ENCODE measurements at places on chromosomes 11 and 22. TPM values are rescaled to one million over a fixed set of nuclear protein-coding genes. Genes with fewer than 3 reads are reported as not detected.

Gene MMP27
- total RNA-seq, result not detected

Gene OR6T1
- total RNA-seq, result not detected

Gene SORL1
- 133 TPM for total RNA-seq

Gene PDE2A
- 20.3 TPM for total RNA-seq

Gene SULT4A1
- not detected for total RNA-seq

Gene EWSR1
- 93.3 TPM for total RNA-seq

Gene C22orf42
- not detected for total RNA-seq

Gene B4GALNT4
- 0.28 TPM for total RNA-seq

Gene SPON1
- total RNA-seq, result 0.68 TPM

Gene BAIAP2L2
- total RNA-seq, result 1.1 TPM

Gene SLC16A8
- not detected for total RNA-seq

Gene MMP13
- total RNA-seq, result not detected

Gene DRICH1
- 0.18 TPM for total RNA-seq

Gene CCDC89
- total RNA-seq, result 0.28 TPM

Gene RBFOX2
- total RNA-seq, result 25.5 TPM

Gene MS4A6E
- not detected for total RNA-seq

Gene P4HA3
- 0.23 TPM for total RNA-seq

Gene MMP11
- total RNA-seq, result 0.38 TPM

Gene NEFH
- total RNA-seq, result 0.15 TPM

Gene KRTAP5-10
- total RNA-seq, result 0.15 TPM

Gene MUC2
- 0.38 TPM for total RNA-seq

Gene CYP2D6
- 358 TPM for total RNA-seq

Gene FGF3
- not detected for total RNA-seq

Gene P2RY6
- total RNA-seq, result 0.25 TPM

Gene APOC3
- total RNA-seq, result 11,492 TPM

Gene WBP2NL
- total RNA-seq, result 0.53 TPM

Gene MN1
- 1.2 TPM for total RNA-seq

Gene OR51S1
- total RNA-seq, result not detected

Gene RTN4RL2
- 22.0 TPM for total RNA-seq

Gene CLMP
- 0.45 TPM for total RNA-seq

Gene PTGDR2
- total RNA-seq, result 0.18 TPM

Gene BCO2
- total RNA-seq, result 96.6 TPM

Gene OLFML1
- 2.2 TPM for total RNA-seq

Gene HEPACAM
- total RNA-seq, result 27.2 TPM

Gene PNPLA5
- total RNA-seq, result not detected

Gene SCYL1
- total RNA-seq, result 67.6 TPM

Gene KRTAP5-5
- not detected for total RNA-seq

Gene MUC15
- not detected for total RNA-seq

Gene NNMT
- total RNA-seq, result 588 TPM

Gene NFAM1
- total RNA-seq, result 2.8 TPM

Gene DRD4
- total RNA-seq, result 0.68 TPM

Gene EMID1
- total RNA-seq, result 1.3 TPM

Gene RELA
- 34.3 TPM for total RNA-seq

Gene MS4A13
- not detected for total RNA-seq

Gene BARX2
- not detected for total RNA-seq

Gene VSIG10L2
- total RNA-seq, result not detected

Gene OR51E2
- total RNA-seq, result not detected

Gene RAB38
- 0.28 TPM for total RNA-seq

Gene LARGE2
- total RNA-seq, result 2.9 TPM

Gene UCP3
- total RNA-seq, result 0.58 TPM

Gene TEX54
- total RNA-seq, result not detected

Gene PHLDB1
- total RNA-seq, result 7.5 TPM

Data from left lobe of liver (tissue), 2 donors.